ENCODE measurements at places on chromosomes 11 and 22.

DNA sequence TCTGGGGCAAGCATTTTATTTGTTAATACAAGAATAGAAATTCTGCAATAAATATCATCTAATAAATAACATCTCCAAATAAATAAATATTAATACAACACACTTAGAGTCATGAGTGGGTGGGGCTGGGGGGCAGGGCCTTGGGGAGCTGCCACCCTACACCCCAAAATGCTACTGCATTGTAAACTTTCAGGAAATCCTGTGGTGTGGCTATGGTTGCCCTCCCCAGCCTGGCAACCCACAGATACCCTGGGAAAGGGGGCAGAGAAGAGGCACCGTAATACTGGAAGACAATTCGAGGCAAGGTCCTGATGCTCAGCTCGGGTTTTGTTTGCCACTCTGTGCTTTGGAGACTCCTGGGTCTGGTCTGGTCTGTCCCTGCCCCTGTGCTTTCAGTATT is 9.2 kb downstream of the CLCF1 start:
- DNase-seq = no peak

DNA sequence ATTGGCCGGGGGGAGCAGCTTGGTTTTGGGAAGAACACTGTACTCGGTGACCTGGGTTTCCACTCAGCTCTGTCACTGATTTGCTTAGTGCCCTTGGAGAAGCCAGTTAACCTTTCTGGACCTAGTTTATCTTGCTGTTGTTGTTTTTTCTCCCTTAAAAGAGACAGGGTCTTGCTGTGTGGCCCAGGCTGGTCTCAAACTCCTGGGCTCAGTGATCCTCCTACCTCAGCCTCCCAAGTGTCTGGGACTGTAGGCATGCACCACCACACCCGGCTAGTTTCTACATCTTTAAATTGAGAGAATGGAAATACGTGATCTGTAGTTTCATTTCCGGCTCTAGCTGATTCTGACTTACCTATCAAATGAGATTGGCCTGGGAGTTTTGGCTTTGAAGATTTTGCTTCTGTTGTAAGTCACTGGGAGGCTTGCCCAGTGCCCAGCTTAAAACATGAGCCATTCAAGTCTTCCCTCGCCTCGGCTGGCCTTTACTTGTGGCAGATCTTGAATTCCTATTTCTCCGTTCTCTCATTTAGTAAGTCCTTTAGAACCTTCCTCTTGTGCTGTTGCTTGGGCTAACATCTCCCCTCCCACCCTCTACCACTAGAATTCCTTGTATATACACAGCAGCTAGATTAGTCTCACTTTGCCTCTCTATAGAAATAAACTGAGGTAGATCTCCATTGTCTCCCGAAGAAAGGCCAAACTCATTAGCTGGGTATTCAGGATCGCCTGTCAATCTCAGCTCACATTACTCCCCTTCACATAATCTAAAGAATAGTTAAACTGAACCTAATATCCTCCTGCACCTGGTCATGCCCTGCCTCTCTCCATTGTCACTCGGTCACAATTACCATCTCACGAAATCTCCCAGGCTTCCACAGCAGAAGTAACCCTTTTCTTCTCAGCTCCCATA is 87.7 kb upstream of the SLC25A18 start:
- DNase-seq = no peak

- DNase-seq = no peak
These were observed 8.7 kb downstream of the PRDM11 start for GRCh38 chr11:45155058-45155551.

DNA sequence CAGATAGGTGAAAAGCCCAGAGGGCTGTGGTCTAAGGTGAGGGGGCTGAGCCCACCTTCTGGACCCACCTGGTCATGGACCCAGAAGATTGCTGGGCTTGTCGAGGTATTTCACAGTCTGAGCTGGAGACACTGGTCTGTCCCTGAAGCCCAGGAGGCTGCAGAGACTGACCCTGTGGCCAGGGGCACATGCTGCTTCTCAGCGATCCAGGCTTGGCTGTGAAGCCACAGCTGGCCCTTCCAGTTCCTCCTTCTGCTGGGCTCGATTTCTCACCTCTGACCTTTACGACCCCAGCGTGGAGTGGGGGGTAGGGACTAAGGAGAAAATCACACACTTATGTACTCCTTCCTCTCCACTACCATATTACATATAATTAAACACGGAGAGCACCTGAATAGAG is 88.5 kb downstream of the NECTIN1 start:
- no peak for DNase-seq

GRCh38 chr22:38251341-38251692 is 21.5 kb downstream of the TMEM184B start:
- DNase-seq = no peak

GRCh38 chr11:36254713-36255112 is 34.5 kb downstream of the COMMD9 start:
- DNase-seq = no peak

- DNase-seq = peak; percentile 68
These were observed 9.2 kb upstream of the NDUFS8 start for GRCh38 chr11:68021167-68021787.

GRCh38 chr11:19245351-19245750 is 4.6 kb upstream of the E2F8 start:
- DNase-seq = no peak

DNA sequence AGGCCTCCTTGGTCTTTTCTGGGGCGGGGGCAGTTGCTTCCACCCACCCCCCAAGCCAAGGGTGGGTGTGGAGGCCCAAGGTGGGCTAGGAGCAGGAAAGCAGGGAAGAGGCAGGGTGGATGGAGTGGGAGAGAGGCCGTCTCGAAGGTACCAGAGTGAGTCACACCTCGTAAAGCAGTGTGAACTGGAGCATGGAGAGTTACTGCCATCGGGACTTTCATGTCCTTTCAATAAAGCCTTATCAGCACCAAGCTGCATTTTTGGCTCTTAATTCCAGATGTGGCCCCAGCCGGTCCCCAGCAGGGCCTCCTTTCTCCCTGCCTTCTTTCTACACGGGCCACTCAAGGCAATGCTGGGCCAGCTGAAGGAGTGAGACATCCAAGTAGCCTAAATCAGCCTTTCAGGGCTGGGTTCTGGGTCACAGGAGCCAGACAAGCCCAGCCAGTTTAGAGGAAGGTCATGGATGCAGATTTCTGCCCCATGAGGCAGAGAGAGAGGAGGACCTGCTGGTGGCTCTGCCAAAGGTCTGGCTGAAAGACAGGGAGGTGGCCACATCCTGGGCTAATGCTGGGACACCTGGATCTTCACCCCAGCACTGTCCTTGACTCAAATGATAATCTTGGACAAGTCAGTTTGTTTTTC is 59.0 kb upstream of the CD82 start:
- DNase-seq = no peak

DNA sequence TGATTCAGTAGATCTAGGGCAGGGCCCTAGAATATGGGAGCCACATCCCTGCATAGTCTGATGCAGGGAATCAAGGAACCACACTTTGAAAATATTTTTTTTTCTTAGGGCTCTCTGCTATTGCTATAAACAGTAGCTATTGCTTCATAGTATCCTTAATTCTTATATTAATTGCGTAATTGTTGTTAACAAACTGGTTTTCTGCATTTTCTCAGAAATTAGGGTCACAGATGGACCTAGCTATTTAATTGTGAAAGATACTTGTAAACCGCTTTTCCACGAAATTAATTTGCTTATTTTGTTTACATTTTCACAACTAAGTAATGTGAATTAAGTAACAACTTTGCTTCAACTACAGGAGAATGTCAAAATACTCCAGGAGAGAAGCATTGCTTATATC is 34.1 kb downstream of the NAALAD2 start:
- DNase-seq = no peak

DNA sequence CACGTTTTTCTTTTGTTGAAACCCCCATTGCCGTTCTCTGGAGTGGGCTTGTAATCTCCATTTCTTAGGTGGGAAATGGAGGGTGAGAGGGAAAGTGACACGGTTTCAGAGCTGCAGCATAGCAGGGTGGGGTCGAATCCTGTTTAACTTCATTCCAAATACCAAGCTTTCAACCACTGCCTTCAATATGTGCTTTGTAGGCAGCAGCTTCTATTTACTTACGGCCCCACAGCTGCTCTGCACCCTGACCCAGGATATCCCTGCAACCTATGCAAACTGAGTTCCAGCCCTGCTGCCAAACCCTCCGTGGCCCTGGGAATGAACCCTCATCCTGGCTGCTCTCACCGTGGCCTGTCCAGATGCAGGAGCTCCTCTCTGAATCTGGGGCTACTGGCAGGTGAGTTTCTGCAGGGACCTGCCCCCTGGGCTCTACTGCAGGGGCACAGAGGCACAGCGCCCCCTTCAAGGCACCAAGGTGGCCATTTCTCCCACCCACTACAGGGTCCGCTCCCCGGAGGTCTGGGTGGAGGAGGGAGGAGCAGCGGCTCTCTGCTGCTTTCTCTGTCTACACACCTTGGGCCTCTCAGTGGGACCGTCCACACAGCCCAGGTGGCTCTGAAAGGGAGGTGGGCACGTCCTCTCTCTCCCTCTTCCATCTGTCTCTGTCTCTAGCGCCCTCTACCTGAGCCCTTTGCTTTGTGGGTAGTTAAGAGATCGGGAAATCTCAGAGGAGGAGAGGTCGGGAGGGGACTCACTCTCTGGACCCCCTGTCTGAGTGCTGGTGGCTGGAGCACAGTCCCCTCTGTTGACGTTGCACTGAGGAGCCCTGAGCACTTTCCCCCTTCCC is 279.1 kb downstream of the BRD1 start:
- no peak for DNase-seq

- no peak for DNase-seq
These were observed 22.5 kb downstream of the LRRC32 start for GRCh38 chr11:76648061-76648460.

- DNase-seq = no peak
These were observed 86.7 kb downstream of the SIK3 start for GRCh38 chr11:117011541-117011898.

GRCh38 chr11:82733444-82734119 is at the start of gene FAM181B:
FAM181B (minus strand) TSS chr11:82733864; CDS start chr11:82733729, 135 bp downstream.
- DNase-seq = peak; percentile 89

DNA sequence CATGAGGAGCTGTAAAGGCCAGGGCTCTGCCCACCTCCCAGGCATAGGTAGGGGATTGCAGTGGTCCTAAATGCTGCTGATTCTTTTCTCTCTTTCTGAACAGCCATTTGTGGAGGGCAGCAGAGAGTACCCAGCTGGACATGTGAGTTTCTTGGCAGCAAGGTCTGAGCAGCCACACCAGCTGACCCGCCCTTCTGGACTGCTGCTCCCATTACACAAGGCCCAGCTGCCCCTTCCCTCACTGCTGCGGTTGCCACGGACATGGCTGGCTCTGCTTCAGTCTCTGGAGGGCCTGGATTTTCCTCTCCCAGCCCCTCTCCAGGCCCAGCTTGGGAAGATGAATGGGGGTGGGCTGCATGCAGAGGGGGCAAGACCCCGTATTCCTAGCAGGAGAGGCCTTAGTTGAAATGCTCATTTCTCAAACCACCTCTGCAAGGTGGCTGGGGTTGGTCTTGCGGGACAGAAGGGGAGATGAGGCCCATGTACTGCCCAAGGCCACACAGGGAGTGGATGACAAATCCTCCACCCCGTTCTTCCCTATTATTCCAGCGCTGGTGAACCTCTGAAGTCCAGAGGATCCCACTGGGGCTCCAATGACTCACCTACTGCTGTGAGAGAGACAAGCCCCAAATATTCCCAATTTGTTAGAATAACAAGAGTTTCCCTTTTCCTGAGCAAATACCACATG is 4.6 kb downstream of the LGALS12 start:
- no peak for DNase-seq

- no peak for DNase-seq
These were observed 567.6 kb downstream of the BRD1 start for GRCh38 chr22:49259839-49260615.

GRCh38 chr22:22565981-22566380 is 6.9 kb upstream of the PRAME start:
- no peak for DNase-seq

DNA sequence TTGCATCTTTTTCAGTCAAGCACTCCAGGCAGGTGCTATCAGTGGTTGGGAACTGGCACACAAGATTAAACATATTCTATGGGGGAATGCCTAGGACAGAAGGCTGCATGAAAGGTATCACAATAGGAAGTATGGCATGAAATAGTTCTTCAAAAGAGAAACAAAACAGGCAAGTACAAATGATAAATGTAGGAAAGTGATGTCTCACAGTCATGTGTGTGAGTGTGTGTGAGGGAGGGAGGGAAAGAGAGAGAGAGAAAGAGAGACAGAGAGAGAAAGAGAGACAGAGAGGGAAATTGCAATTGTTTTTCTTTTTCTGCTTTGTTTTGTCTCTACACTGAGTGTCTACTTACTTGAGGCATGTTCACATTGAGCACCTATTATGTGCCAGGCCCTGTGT is 456.3 kb downstream of the MIAT start:
- DNase-seq = no peak

GRCh38 chr11:111703576-111703975 is 62.6 kb downstream of the PPP2R1B start:
- DNase-seq = no peak

GRCh38 chr11:2027708-2028107 is 30.1 kb upstream of the H19 start:
- no peak for DNase-seq

GRCh38 chr22:37021710-37022482 is 2.4 kb downstream of the MPST start:
- DNase-seq = no peak

GRCh38 chr11:122755409-122755808 is 82.9 kb upstream of the CRTAM start:
- no peak for DNase-seq

GRCh38 chr11:93520726-93521509 is 22.3 kb downstream of the SMCO4 start:
- DNase-seq = no peak

GRCh38 chr11:73537969-73538368 is 59.9 kb downstream of the FAM168A start:
- DNase-seq = no peak

- DNase-seq = no peak
These were observed 28.2 kb downstream of the JHY start for GRCh38 chr11:122910775-122911174.

GRCh38 chr11:109304159-109304558 is 117.8 kb upstream of the C11orf87 start:
- no peak for DNase-seq

GRCh38 chr11:10897150-10897549 is 39.3 kb upstream of the ZBED5 start:
- DNase-seq = no peak

DNA sequence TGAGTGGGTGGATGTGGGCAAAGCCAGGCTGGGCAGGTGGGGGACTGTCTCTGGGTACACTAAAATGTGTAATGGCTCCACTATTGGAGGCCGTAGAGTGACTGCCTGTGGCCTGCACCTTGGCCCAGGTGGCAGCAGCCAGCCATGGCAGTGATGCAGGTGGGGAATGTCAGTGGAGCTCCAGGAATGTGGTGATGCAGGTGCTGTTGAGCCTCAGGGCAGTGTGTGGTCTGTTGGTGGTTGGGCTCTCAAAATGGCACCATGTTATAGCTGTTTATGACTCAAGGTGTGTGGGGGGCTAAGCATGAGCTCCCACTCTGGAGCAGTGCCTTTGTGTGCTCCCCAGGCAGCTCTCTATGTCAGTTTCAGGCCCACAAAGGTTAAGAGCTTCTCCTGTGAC is 40.2 kb upstream of the CCDC90B start:
- DNase-seq = no peak

GRCh38 chr22:47119181-47119580 is 356.7 kb downstream of the TBC1D22A start:
- no peak for DNase-seq

- no peak for DNase-seq
These were observed 147.5 kb upstream of the CTSC start for GRCh38 chr11:88484873-88485621.

- no peak for DNase-seq
These were observed 19.6 kb downstream of the ADM start for GRCh38 chr11:10324474-10324873.

GRCh38 chr22:24965822-24966626 is 13.5 kb downstream of the KIAA1671 start:
- no peak for DNase-seq
